ENCODE measurements at places on chromosomes 12 and 14.

DNA sequence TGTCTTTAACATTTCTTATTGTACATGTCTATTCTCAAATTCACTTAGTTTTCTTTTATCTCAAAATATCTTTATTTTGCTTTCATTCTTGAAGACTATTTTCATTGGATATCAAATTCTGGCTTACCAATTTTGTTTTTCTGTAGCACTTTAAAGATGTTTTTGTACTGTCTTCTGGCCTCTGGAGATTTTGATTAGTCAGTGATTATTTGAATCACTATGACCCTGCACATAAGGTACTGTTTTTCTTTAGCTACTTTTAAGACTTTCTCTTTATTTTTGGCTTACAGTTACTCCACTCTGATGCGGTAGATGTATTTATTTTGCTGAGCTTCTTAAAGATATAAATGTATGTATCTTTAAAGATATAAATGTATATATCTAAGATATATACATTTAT lies 49.6 kb downstream of the MYRFL start:
- DNase-seq = no peak

DNA sequence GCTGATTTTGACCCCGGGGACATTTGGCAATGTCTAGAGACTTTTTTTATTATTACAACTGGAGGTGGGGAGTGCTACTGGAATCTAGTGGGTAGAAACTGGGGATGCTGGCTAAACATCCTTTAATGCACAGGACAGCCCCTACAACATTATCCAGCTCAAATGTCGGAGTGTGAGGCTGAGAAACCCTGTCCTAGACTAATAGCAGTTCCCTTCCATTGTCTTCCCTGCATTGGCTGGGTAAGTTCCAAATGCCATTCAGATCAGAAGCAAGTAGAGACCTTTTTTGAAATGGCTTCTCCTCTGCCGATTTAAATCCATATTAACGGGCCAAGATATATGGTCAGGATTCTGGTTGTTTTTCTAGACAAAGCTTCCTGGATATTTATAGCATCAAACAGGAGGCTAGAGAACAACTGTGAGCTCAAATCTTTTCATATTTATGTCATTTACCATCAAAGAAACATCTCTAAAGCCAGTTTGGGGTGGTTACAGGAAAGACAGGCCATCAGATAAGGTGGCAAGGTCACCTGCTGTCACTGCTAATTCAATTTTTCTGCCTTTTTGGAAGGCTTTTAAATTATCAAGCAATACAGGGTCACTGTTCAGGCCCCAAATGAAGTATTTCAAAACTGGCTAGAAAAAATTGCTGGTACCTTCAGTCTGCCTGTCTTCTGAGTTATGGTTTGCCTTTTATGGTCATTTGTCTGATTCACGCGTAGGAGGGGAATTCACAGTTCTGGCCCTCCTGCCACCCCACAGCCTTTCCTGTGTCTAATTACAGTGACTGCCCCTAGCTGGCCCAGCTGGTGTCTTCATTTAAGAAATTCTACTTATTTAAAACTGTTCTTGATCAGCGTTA lies 20.1 kb upstream of the AKAP5 start:
- DNase-seq = peak; percentile 30

DNA sequence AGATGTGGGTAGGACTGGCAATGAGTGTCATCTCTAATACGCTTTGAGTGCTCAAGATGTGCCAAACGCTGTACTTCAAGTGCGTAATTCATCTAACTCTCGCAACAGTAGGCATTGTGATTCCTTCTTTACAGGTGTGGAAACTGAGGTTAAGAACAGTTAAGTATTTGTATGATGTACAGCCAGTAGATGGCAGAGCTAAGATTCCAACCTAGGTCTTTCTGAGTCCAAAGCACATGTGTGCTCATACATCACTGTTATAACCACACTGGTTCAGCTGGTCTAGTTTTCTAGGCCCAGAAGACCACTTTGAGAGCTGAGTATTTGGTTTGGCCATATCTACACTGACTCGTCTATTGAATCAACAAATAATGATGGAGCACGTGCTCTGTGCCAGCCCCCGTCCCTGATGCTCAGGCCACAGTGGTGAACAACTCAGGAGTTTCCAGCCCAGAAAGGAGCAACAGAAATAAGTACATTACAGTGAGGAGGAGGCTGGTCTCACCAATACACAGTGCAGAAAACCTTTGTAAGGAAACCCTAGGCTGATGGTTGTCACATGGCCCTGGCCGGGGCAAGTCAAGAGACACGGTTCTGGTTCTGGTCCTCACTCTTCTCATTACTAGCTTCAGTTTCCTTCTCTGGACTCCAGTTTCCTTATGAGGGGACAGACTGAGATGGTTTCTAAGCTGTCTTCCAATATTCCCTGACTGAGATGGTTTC lies 69.3 kb upstream of the SCN8A start:
- DNase-seq = no peak

- DNase-seq = no peak
Observed at GRCh38 chr12:54740882-54741281, 92.7 kb upstream of the DCD start.

DNA sequence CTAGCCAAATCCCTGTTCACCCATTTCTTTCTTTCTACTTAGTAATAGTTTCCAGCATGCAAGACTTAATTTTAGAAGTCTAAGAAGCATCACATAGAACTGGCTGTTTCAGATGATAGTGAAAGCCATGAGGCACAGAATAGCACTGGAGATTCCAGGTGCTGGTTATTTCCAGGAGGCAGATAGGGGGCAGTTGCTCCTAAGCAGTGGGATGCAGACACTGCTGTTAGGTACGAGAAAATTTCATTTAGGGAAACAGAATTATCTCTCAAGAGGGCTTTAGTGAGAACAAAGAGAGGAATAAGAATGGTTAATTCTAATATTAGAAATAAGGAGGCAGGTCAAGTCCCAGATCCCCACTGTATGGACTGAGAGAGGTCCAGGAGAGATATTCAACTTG lies 3.6 kb upstream of the MDGA2 start:
- no peak for DNase-seq

GRCh38 chr14:99530407-99531155 lies 49.4 kb downstream of the CCNK start:
- DNase-seq = no peak

GRCh38 chr14:61893371-61893940 lies 131.2 kb downstream of the SNAPC1 start:
- DNase-seq = no peak

DNA sequence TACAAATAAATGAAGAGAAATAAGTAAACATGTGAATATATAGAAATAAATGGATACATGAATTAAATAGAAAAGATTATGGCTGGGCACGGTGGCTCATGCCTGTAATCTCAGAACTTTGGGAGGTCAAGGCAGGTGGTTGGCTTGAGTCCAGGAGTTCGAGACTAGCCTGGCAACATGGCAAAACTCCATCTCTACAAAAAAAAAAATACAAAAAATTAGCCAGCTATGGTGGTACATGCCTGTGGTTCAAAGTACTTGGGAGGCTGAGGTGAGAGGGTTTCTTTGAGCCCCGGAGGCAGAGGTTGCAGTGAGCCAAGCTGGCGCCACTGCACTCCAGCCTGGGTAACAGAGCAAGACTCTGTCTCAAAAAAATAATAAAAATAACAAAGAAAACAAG lies 5.1 kb upstream of the CLEC7A start:
- DNase-seq = no peak

DNA sequence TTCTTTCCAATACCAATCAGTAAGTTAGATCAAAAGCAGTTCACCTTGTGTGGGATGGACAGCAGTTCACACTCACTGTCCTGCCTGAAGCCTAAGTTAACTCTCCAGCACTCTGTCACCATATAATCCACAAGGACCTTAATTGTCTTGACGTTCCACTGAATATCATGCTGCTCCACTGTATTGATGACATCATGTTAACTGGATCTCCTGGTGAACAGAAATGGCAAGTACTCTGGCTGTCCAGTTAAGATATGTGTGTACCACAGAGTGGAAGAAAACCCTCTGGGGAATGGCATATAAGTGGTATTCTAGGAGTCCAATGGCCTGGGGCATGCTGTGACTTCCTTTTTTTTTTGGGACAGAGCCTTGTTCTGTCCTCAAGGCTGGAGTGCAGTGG lies 16.2 kb downstream of the CDKL1 start:
- DNase-seq = no peak

GRCh38 chr14:77043177-77043983 lies 14.9 kb upstream of the IRF2BPL start:
- DNase-seq = no peak
